ENCODE measurements at places on chromosomes 1 and 21. TPM values are rescaled to one million over a fixed set of nuclear protein-coding genes. Genes with fewer than 3 reads are reported as not detected.

The RXFP4 gene
- not detected for total RNA-seq

The IFI44L gene
- total RNA-seq = 8.0 TPM

The RAB25 gene
- total RNA-seq = 90.4 TPM

The MFAP2 gene
- 21.7 TPM for total RNA-seq

The VWA5B1 gene
- total RNA-seq = 0.14 TPM

The B3GALT2 gene
- 1.0 TPM for total RNA-seq

The CYYR1 gene
- 9.9 TPM for total RNA-seq

The CYP4X1 gene
- 61.3 TPM for total RNA-seq

- H3K27me3 ChIP-seq = no peaks in the 10 kb centered on the region
- no peak overlapping the region for H3K27ac ChIP-seq
These were observed 3.6 kb upstream of the KCNT2 start for GRCh38 chr1:196611873-196612272.

- no peaks in the 10 kb centered on the region for H3K36me3 ChIP-seq
- no peaks in the 10 kb centered on the region for H3K27me3 ChIP-seq
- no peaks in the 10 kb centered on the region for H3K4me1 ChIP-seq
- no peak for DNase-seq
These were observed 26.4 kb downstream of the OPTC start for GRCh38 chr1:203520315-203520714.

DNA sequence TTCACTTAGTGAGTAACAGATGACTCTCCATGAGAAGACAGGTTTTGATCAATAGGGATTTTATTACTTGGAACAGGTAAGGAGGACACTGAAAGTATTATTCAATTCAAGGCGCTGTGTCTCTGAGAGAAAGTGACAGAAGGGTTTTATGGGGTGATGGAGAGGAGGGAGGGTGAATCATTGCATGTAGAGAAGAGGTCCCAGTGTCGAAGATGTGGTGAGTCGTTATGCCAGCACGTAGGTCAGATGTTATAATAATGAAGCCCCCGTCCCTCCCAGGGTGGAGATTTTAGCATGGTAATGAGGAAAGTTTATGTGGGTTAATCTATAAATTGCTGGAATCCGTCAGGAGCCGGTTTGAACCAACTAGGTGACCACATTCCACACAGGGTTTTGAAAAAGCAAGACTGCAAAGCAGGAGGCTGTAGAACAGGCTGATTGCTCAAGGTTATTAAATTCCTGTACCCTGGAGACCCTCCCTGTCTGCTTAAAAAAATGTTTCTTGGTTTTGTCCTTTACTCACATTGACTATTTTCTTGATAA is 586.4 kb upstream of the TMPRSS15 start:
- no peaks in the 10 kb centered on the region for H3K4me1 ChIP-seq
- no peaks in the 10 kb centered on the region for H3K27me3 ChIP-seq
- no peak overlapping the region for H3K4me3 ChIP-seq
- no peak for DNase-seq

DNA sequence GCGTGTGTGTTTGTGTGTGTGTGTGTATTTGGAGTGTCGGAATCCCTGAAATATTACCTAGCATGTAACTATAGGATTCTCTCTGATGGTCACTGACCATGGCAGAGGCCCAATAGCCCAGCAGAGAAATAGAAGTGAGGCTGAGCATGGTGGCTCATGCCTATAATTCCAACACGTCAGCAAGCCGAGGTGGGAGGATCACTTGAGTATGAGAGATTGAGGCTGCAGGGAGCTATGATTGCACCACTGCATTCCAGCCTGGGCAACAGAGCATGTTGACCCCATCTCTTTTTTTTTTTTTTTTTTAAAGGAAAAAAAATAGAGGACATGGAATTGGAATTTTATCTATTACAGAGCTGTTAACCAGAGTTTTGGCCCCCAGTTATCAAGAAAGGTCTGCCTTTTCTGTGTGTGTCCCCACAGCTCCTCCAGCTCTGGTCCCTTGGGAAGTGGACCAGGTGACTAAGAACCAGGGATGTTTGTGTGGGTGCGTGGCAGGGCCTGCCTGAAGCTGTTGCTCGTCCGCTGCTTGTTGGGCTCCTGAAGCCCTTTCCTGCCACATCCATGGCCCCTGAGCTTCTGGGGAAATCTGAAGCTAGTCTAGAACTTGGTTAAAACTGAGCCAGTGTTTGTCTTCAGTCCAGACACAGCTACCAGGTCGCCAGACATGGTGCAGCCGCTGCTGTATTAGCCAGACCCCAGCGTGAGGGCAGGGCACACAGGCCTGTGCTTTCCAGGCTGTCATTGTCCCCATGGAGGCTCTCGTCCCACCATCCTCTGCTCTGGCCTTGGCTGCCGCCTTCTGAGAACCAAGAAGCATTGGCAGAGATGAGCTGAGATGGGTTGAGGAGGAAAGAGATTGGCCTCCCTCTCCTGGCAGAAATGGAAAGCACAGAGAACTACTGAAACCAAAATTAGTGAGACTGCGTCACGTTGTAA is 25.5 kb downstream of the CAPN9 start:
- no peaks in the 10 kb centered on the region for H3K27me3 ChIP-seq
- no peak for DNase-seq
- peak overlapping the region; percentile 10 for H3K27ac ChIP-seq
- H3K4me3 ChIP-seq = no peak overlapping the region

DNA sequence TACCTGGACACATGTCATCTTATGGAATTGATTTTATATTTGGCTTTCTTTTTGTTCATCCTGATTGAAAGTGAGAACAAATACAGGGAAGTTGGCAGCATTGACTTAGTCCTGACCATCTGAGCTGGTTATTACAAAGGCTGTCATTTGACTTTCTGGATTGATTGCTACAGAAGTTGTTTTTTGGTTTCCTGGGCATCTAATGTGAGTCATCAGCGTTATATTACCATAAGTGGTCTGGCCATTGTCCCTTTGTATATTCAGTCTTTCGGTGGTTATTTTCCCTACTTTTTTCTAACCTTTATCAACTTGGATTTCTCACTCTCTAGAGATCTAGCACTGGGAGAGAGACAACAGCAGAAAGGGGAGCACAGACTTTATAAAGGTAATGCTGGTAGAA is 1646.5 kb downstream of the MRPL39 start:
- no peaks in the 10 kb centered on the region for H3K36me3 ChIP-seq
- H3K4me1 ChIP-seq = no peaks in the 10 kb centered on the region
- no peak overlapping the region for H3K4me3 ChIP-seq
- H3K27me3 ChIP-seq = no peaks in the 10 kb centered on the region
- H3K27ac ChIP-seq = no peak overlapping the region
- no peak for DNase-seq

- H3K27ac ChIP-seq = no peak overlapping the region
- peak; percentile 85 for DNase-seq
- H3K27me3 ChIP-seq = peaks cover 51% of the 10 kb centered on the region
These were observed 1.8 kb downstream of the RNF220 start for GRCh38 chr1:44406737-44407429.

- no peaks in the 10 kb centered on the region for H3K27me3 ChIP-seq
- no peak overlapping the region for H3K4me3 ChIP-seq
- H3K4me1 ChIP-seq = no peaks in the 10 kb centered on the region
- no peak for DNase-seq
- H3K36me3 ChIP-seq = no peaks in the 10 kb centered on the region
These were observed 179.7 kb upstream of the ST6GALNAC5 start for GRCh38 chr1:76687307-76688175.

GRCh38 chr1:37033355-37034101 is 787 bp downstream of the GRIK3 start:
- no peak overlapping the region for H3K27ac ChIP-seq
- peaks cover 10% of the 10 kb centered on the region for H3K4me1 ChIP-seq

DNA sequence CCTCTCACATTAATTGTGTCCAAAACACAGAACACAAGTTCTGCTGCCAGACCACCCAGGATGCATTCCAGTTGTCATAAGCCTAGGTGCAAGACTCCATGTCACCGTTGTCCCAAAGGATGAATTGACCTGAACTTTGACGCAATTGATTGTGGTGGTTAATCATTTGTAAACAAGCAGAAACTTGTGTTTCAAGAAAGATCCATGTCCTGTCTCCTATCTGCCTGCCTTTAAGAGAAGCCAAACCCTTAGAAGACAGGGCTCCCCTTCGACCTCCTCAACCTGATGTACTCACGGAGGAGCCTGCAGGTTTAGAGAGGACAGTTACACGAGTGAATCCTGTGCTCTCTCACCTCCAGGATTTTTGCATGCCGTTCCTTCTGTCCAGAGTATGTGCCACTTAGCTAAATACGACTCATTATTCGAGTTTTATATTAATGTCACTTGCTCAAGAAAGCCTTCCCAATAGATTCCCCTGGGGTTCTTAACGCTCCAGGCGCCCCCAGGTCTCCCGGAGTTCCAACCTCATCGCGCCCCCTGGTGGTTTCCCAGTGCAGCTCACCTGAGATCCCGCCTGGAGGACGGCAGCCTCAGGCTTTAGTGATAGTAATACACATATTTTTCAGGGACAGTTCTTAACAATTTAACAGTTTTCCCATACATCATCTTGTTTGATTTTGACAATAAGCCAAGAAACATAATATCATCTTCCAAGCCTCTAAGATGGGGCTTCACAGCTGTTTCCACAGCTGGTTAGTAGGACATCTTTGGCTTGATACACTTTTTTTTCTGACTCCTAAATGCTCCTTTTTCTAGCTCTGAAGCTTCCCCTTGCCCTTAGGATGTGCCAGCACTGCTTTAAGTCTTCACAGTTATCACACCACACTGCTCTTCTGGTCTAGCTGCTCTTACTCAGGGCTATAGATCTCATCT is 2.4 kb upstream of the C8B start:
- H3K36me3 ChIP-seq = no peaks in the 10 kb centered on the region
- H3K27ac ChIP-seq = no peak overlapping the region
- no peak for DNase-seq
- no peaks in the 10 kb centered on the region for H3K27me3 ChIP-seq
- no peaks in the 10 kb centered on the region for H3K4me1 ChIP-seq
- no peak overlapping the region for H3K4me3 ChIP-seq

DNA sequence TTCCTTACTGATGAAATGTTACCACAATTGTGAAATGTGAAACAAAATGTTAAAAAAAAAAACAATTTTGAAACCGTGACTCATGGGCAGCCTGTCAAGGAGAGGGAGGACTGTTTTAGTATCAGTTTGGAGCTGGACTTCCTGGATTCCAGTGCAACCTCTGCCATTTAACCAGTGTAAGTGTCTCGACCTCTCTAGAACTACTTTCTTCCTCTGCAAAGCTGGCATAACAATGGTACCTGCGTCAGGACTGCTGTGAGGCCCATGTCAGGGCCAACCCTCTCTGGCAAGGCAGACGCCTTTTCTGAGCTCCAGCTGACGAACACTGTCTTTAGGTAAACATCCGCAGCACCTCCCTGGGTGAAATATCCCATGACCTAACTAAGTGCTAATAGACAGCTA is 20.9 kb downstream of the URB1 start:
- H3K27ac ChIP-seq = peak overlapping the region; percentile 74
- DNase-seq = no peak
- H3K36me3 ChIP-seq = peaks cover 2% of the 10 kb centered on the region
- peaks cover 21% of the 10 kb centered on the region for H3K4me1 ChIP-seq
- H3K4me3 ChIP-seq = no peak overlapping the region

GRCh38 chr1:214446772-214447556 is 104.4 kb downstream of the PTPN14 start:
- no peak overlapping the region for H3K27ac ChIP-seq
- H3K4me3 ChIP-seq = no peak overlapping the region
- H3K4me1 ChIP-seq = no peaks in the 10 kb centered on the region
- no peaks in the 10 kb centered on the region for H3K36me3 ChIP-seq

DNA sequence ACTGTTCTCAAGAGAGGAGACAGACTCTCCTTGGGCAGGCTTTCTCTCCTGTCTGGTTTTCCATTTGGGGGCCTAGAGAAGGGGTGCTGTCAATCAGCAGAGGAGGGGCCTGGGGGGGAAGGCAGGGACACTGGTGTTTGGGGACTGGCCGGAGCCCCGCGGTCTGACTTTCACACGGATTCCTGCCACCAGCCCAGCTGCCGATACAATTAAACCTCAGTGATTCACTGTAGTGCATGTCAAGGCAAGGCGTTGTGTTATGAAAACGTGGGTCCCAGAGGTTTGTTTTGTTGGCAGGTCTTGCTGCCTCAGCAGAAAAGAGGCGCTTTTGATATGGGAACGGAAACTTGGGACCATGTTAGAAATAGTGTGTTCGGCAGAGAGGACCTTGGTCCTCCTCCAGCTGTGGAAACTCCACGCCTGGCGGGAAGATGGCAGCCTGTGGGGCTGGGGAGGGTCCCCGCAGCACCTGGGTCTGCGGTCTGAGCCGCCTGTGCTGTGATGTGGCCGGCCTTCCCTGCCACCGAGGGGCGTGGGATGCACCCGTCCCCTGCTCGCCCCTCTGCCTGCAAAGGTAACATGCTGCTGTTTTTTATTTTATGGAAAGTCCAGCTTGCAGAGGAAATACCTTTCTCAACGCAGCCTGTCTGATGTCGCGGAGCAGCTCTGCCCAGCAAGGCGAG is 47.6 kb downstream of the SPSB1 start:
- H3K27me3 ChIP-seq = no peaks in the 10 kb centered on the region
- no peak overlapping the region for H3K27ac ChIP-seq
- H3K4me1 ChIP-seq = peaks cover 17% of the 10 kb centered on the region
- no peak overlapping the region for H3K4me3 ChIP-seq
- no peak for DNase-seq

- no peak overlapping the region for H3K27ac ChIP-seq
- peaks cover 30% of the 10 kb centered on the region for H3K4me1 ChIP-seq
These were observed 1.3 kb upstream of the BLACAT1 start for GRCh38 chr1:205456868-205457745.

GRCh38 chr1:212109728-212110127 is 74.2 kb downstream of the DTL start:
- peaks cover 34% of the 10 kb centered on the region for H3K4me1 ChIP-seq
- H3K27me3 ChIP-seq = no peaks in the 10 kb centered on the region
- no peak for DNase-seq

DNA sequence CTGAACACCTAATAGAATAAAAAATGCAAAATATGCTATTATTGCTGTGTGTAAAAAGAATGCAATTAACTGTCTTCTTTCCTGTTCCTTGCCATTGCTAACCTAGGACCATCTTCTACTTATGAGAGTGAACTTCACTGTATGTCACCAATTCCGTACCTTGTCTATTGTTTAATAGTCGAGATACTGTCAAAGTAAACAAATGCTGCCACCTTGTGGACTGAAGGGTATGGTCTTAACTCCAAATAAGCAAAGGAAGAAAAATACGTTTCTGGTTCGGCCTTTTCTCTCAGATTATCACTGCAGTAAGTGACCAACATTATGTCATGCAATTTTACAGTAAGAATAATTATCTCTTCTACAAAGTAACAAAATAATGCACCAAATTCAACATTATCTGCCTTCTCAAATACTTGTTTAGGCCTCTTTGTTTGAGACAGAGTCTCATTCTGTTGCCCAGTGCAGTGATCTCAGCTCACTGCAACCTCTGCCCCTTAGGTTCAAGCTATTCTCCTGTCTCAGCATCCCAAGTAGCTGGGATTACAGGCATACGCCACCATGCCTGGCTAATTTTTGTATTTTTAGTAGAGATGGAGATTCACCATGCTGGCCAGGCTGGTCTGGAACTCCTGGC is 133.4 kb downstream of the COP1 start:
- H3K27me3 ChIP-seq = no peaks in the 10 kb centered on the region
- no peak overlapping the region for H3K27ac ChIP-seq
- no peaks in the 10 kb centered on the region for H3K4me1 ChIP-seq
- H3K36me3 ChIP-seq = peaks cover 3% of the 10 kb centered on the region

Data from upper lobe of left lung (tissue), 6 donors.